ENCODE measurements at places on chromosomes 13 and 19. TPM values are rescaled to one million over a fixed set of nuclear protein-coding genes. Genes with fewer than 3 reads are reported as not detected.

The KASH5 gene
- not detected for total RNA-seq

The ZNF723 gene
- not detected for total RNA-seq

The CIRBP gene
- total RNA-seq: 276 TPM

The IL4I1 gene
- 0.71 TPM for total RNA-seq

The ZNF728 gene
- total RNA-seq: not detected

The CEBPA gene
- 7.0 TPM for total RNA-seq

The EFNB2 gene
- 30.9 TPM for total RNA-seq

The PCDH8 gene
- not detected for total RNA-seq

The DNASE2 gene
- total RNA-seq: 36.6 TPM

The POSTN gene
- total RNA-seq: not detected

The PSPC1 gene
- total RNA-seq: 57.7 TPM

The DAND5 gene
- 0.25 TPM for total RNA-seq

The PRR19 gene
- 0.93 TPM for total RNA-seq

The GRK1 gene
- not detected for total RNA-seq

The ZNF471 gene
- not detected for total RNA-seq

The ABCC4 gene
- total RNA-seq: 26.3 TPM

The SLC25A41 gene
- total RNA-seq: 0.93 TPM

The LIN37 gene
- 10.1 TPM for total RNA-seq

The RNF225 gene
- 1.2 TPM for total RNA-seq

The NXNL1 gene
- not detected for total RNA-seq

The SPC24 gene
- total RNA-seq: 33.9 TPM

The MTMR6 gene
- 11.4 TPM for total RNA-seq

The GAPDHS gene
- total RNA-seq: not detected

The LHFPL6 gene
- 0.22 TPM for total RNA-seq

The CGB2 gene
- total RNA-seq: 5.0 TPM

The UBE2L5 gene
- total RNA-seq: 0.15 TPM

The PABPC3 gene
- total RNA-seq: 0.59 TPM

The HIPK4 gene
- total RNA-seq: 0.74 TPM

The ZNF331 gene
- 0.59 TPM for total RNA-seq

The KLHL1 gene
- total RNA-seq: not detected

The VSTM2B gene
- not detected for total RNA-seq

The ATP1A3 gene
- 34.7 TPM for total RNA-seq

The IRGC gene
- total RNA-seq: not detected

The KLK13 gene
- total RNA-seq: 3.2 TPM

The SLC1A6 gene
- not detected for total RNA-seq

The PPM1N gene
- 5.2 TPM for total RNA-seq

The LILRB3 gene
- total RNA-seq: 0.12 TPM

The SULT2B1 gene
- total RNA-seq: 4.8 TPM

The CGB5 gene
- total RNA-seq: not detected

The SPACA6 gene
- 13.9 TPM for total RNA-seq

The ABCA7 gene
- 91.4 TPM for total RNA-seq

The CCNE1 gene
- total RNA-seq: 29.3 TPM

The ITGBL1 gene
- total RNA-seq: 0.66 TPM

The ZNF229 gene
- total RNA-seq: not detected
